ENCODE measurements at places on chromosomes 6 and 20. TPM values are rescaled to one million over a fixed set of nuclear protein-coding genes. Genes with fewer than 3 reads are reported as not detected.

ABHD16B gene
- not detected for total RNA-seq

TSBP1 gene
- not detected for total RNA-seq

HCK gene
- not detected for total RNA-seq

TFAP2A gene
- total RNA-seq = 14.2 TPM

NKAPL gene
- not detected for total RNA-seq

GSTA3 gene
- total RNA-seq = not detected
